ENCODE measurements at places on chromosomes 16 and 17. TPM values are rescaled to one million over a fixed set of nuclear protein-coding genes. Genes with fewer than 3 reads are reported as not detected.

- DNase-seq: no peak
Measured at GRCh38 chr17:40343219-40344119, 21.1 kb downstream of the GJD3 start.

Gene CCL16
- total RNA-seq: not detected

- no peak for DNase-seq
Measured at GRCh38 chr17:41416479-41416878, 7.9 kb downstream of the KRT37 start.

- no peak for DNase-seq
Measured at GRCh38 chr16:73214825-73215677, 167.1 kb upstream of the ZFHX3 start.

- peak; percentile 8 for DNase-seq
Measured at GRCh38 chr16:30184096-30184890, 891 bp downstream of the CORO1A start.

Measured in Daoy (cell line).